ENCODE measurements at places on chromosomes 5 and 9.

- DNase-seq, result no peak
These were observed 294.6 kb downstream of the BNC2 start for GRCh38 chr9:16575986-16576245.

- no peak for DNase-seq
These were observed 23.6 kb downstream of the CTSL start for GRCh38 chr9:87749335-87750035.

DNA sequence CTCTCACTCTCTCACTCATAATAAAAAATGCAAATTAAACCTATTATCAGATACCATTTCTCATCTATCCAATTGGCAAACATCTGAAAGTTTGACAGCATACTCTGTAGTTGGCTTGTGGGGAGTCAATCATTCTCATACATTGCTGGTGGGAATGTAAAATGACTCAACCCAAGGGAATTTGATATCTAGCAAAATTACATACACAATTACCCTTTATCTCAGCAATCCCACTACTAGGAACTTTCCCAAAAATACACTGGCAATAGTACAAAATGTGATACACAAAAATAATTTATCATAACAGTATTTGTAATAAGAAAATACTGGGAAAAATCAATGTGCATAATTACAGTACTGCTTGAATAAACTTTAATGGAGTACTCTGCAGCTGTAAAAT is 731.3 kb downstream of the DTWD2 start:
- DNase-seq, result no peak

GRCh38 chr9:25254051-25254450 is 424.2 kb downstream of the TUSC1 start:
- DNase-seq, result no peak

GRCh38 chr5:56019306-56020272 is 24.8 kb upstream of the IL6ST start:
- peak; percentile 19 for DNase-seq

All from activated CD4-positive, alpha-beta T cell treated with anti-CD3 and anti-CD28 coated beads, Interleukin-2, Interleukin-6, amounts not matched to agents 100 ng/mL and 50 ng/mL, durations not matched to agents 16 hours and 8 hours (primary cell).